ENCODE measurements at places on chromosomes 1 and 21. TPM values are rescaled to one million over a fixed set of nuclear protein-coding genes. Genes with fewer than 3 reads are reported as not detected.

The DMBX1 gene
- 0.10 TPM for total RNA-seq

The VAV3 gene
- 3.3 TPM for total RNA-seq

The RIMKLA gene
- total RNA-seq, result 1.4 TPM

The TRAF3IP3 gene
- total RNA-seq, result 478 TPM

The FAM151A gene
- total RNA-seq, result not detected

The DCDC2B gene
- 0.10 TPM for total RNA-seq

The HCRTR1 gene
- total RNA-seq, result not detected

The GFI1 gene
- 39.5 TPM for total RNA-seq

The FCGR1A gene
- not detected for total RNA-seq

The LCE1E gene
- not detected for total RNA-seq

The PCP4 gene
- total RNA-seq, result not detected

The CDK11B gene
- total RNA-seq, result 33.8 TPM

The CD1D gene
- not detected for total RNA-seq

The BSND gene
- total RNA-seq, result not detected

The KRTAP12-2 gene
- total RNA-seq, result not detected

The CACNA1S gene
- total RNA-seq, result not detected

The IVL gene
- total RNA-seq, result not detected

The THEM5 gene
- not detected for total RNA-seq

The RXRG gene
- not detected for total RNA-seq

The DISP1 gene
- total RNA-seq, result 1.4 TPM

The RAP1GAP gene
- 0.55 TPM for total RNA-seq

The MCOLN3 gene
- 11.0 TPM for total RNA-seq

The FAM72A gene
- total RNA-seq, result 18.2 TPM

The SLC9A1 gene
- total RNA-seq, result 24.2 TPM

The BRDT gene
- not detected for total RNA-seq

The ATP1A2 gene
- total RNA-seq, result not detected

The SPRR5 gene
- not detected for total RNA-seq

The MARK1 gene
- total RNA-seq, result not detected

The RGS16 gene
- 4.2 TPM for total RNA-seq

Data from activated naive CD4-positive, alpha-beta T cell treated with anti-CD3 and anti-CD28 coated beads, Interleukin-2, amount 10 ng/mL, durations not matched to agents 5 hours and 36 hours (primary cell).